CD4-positive, alpha-beta T cell treated with Interferon alpha-2 for 1 hour (primary cell): ENCODE measurements at places on chromosomes 4 and X.

DNA sequence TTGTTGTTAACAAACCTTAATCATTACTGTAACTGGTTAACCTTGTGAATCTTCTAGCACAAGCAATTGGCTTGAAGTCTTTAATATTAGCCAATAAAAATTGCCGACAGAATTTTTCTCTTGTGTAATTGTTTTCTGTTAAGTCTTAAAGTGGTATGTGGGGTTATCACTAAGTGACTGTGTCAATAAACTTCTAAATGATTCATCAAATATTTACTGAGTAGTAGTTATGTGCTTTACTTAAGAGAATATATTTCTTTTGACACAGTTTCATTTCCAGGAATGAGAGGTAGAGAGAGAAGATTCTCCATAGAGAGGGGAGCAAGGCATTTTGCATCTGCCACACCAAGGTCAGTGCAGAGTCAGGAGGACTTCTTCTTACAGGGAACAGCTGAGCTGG is 2361.6 kb upstream of the AGA start:
- DNase-seq: no peak

- peak; percentile 74 for DNase-seq
Measured at GRCh38 chr4:38860788-38861424, 4.3 kb upstream of the TLR6 start.

DNA sequence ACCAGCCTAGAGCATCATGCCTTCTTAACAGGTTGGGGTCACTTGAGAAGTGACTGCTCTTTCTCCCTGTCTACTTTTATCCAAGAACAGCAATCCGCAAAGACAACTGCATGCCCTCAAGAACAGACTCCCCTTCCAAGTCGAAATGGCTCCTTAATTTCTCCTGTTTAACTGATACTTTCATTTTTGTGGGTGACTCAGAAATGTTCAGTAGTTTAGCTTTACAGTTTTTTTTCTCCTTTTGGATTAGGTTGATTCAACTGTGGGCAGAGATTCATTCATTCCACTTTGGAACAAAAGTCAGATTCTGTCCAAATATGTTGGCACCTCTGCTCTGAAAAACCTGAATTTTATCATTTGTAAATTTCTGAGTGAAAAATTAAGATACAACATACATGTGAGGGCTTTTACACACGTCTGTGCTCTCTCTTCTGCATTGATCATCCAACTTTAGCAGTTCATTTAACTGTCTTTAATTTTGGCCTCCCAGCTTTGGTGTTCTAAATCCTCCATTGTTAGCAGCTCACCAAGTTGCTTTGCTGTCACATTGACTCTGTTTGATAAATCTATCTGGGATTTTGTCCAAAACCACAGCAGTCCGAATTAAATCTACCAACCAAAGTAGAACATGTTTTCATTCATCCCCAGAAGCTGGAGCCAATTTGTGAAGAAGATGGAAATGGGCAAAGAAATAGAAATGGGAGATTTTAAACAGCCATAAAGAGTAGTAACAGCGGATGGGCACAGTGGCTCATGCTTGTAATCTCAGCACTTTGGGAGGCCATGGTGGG is 50.0 kb downstream of the HOPX start:
- no peak for DNase-seq

DNA sequence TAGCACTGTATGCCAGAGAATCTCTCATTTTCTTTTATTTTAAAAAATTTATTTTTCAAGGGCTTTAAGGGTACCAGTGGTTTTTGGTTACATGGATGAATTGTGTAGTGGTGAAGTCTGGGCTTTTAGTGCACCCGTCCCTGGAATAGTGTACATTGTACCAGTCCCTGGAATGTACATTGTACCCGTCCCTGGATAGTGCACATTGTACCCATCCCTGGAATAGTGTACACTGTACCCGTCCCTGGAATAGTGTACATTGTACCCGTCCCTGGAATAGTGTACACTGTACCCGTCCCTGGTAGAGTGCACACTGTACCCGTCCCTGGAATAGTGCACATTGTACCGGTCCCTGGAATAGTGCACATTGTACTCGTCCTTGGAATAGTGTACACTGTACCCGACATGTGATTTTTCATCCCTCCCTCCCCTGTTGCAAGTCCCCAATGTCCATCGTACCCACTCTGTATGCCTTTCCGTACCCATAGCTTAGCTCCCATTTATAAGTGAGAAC is 56.1 kb upstream of the HELT start:
- no peak for DNase-seq

GRCh38 chr4:41178372-41179370 is 35.7 kb downstream of the APBB2 start:
- DNase-seq: no peak

- DNase-seq: no peak
Measured at GRCh38 chr4:140736669-140737343, 19.4 kb downstream of the TBC1D9 start.

- DNase-seq: no peak
Measured at GRCh38 chr4:118360106-118360505, 7.3 kb upstream of the PRSS12 start.

GRCh38 chr4:39415678-39416283 is 9.1 kb downstream of the KLB start:
- no peak for DNase-seq

- DNase-seq: no peak
Measured at GRCh38 chr4:38576767-38577166, 87.2 kb upstream of the KLF3 start.

DNA sequence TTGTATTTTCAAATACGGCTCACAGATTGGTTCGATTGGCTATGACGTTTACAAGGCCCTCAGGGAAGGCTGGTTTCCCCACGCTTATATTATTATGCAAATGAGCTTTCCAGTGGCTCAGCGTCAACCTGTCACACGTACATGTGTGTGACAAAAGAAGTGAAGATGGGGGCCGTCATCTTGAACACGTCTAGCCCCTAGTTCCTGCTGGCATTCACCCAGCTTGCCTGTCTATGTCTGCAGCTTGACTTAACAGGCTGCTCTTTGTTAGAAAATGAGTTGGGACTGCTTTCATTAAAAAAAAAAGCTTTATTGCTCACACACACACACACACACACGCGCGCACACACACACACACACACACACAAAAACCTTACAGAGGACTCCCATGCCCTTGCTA is 283.6 kb upstream of the CTSO start:
- DNase-seq: no peak

GRCh38 chrX:20372533-20372932 is 105.8 kb upstream of the RPS6KA3 start:
- DNase-seq: no peak

GRCh38 chr4:180999217-180999616 is 1244.0 kb upstream of the TENM3 start:
- no peak for DNase-seq

- DNase-seq: no peak
Measured at GRCh38 chrX:45862801-45863200, 662.1 kb upstream of the DIPK2B start.

DNA sequence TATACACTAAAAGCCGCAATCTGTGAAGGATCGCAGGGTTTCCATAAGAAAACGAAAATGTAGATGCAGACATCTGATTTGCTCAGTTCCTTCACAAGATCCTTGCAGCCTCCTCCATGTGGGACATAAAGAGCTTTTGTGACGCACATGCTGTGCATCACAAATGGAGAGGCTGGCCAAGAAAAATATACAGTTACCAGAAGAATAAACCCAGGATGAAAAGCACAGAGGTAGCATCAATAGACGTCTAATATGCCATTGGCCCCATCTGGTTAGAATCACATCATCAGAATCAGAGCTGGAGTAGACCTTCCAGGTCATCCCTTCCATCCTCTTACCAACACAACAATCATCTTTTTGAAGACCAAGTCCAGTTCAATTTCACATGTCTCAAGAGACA is 517.4 kb downstream of the RAB28 start:
- no peak for DNase-seq

DNA sequence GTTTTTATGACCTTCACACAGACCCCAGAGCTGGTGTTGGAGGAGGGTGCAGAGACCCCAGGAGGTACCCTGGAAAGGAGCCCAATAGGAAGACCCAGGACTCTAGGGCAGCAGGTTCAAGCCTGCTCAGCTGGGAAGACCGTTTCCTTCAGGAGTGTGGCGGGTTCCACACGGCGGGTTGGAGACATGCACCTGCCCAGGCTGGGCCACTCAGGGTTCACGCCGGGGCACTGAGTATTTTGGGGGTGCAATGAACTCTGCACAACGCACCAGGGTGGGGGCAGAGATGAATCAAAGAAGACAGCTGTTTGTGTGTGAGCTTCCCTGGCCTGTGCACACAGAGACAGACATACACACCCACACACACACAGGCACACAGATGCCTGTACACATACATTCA is 52.5 kb upstream of the PPP2R3B start:
- no peak for DNase-seq

- no peak for DNase-seq
Measured at GRCh38 chr4:76055016-76055415, 19.1 kb upstream of the CXCL11 start.

DNA sequence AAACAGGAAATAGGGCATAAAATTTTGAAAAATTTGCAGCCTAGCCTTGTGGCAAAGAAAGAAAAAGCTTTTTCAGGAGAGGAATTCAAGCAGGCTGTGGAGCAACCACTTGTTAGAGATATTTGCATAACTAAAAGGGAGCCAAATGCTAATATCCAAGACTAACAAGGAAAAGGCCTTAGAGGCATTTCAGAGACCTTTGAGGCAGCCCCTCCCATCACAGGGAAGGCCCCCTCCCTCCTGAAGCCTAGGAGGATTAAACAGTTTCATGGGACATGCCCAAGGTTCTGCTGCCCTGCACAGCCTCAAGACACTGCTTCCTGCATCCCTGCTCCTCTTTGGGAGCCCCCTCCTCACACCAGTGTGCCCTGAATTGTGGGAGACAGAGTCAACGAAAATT is 275.4 kb upstream of the SFRP2 start:
- no peak for DNase-seq

DNA sequence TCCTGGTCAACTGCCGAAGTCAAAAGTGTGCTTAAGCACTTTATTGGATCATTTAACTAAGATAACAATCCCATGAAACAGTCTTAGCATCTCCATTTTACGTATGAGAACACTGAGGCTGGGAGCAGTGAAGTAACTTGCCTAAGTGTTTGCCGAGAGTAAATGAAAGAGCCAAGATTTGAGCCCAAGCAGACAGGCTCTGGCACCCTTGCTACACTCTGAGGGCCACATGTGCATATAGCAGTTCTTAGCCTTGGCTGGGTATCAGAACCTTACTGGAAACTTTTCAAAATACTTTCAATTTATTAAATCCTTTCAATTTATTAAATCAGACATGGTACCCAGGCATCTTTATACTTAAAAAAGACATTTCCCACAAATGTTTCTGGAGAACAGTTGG is 225.9 kb downstream of the NR3C2 start:
- DNase-seq: no peak

DNA sequence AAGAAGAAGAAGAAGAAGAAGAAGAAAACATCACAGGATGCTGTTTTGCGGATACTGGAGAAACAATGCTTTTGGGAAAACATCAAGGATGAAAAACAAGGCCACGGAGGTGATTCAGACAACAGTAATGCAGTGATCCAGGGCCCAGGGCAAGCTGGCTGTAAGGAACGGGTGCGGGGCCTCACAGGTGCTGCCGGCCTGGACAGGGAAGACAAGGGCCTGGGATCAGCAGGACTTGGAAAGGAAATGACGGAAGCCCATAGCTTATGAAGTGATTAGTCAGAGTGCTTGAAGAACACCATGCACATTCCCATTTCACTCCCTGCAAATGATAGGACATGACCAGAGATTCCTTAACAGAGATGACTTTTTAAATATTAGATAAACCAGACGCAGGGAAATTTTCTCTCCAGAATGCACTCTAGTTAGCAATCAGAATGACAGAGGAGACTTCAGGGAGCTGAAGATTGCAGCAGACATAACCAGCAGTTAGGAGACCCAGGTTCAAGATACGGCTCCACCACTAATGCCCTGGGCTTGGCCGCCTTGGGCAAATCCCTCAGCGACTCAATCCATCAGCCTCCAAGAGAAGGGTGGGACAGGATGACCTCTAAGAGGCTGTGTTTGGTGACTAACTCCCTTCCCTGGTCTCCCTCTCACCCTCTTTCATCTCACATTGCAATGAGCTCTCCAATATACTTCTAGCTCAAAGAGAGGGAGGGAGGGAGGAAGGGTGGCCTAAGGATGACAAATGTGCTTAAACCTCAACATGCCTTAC is 54.1 kb downstream of the APBB2 start:
- no peak for DNase-seq

- DNase-seq: no peak
Measured at GRCh38 chrX:129945131-129945530, 37.3 kb upstream of the BCORL1 start.

DNA sequence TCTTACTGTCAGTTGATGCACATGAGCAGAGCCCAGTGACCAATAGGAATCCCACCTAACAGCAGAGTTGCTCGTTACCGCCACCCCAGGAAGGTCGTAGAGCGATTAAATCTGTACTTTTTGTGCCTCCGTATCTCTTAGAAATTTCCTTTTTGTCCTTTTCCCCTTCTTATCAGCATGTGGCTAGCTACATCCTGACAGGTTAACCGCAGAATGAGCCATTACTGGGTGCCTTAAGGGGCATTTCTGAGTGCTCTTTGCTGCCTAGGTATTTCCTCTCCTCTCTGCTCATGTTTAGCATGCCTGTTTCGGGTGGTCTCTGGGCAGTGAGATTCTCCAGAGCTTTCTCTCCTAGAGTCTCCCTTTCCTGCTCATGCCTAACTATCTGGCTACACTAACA is 530.5 kb downstream of the FAM133A start:
- DNase-seq: no peak

DNA sequence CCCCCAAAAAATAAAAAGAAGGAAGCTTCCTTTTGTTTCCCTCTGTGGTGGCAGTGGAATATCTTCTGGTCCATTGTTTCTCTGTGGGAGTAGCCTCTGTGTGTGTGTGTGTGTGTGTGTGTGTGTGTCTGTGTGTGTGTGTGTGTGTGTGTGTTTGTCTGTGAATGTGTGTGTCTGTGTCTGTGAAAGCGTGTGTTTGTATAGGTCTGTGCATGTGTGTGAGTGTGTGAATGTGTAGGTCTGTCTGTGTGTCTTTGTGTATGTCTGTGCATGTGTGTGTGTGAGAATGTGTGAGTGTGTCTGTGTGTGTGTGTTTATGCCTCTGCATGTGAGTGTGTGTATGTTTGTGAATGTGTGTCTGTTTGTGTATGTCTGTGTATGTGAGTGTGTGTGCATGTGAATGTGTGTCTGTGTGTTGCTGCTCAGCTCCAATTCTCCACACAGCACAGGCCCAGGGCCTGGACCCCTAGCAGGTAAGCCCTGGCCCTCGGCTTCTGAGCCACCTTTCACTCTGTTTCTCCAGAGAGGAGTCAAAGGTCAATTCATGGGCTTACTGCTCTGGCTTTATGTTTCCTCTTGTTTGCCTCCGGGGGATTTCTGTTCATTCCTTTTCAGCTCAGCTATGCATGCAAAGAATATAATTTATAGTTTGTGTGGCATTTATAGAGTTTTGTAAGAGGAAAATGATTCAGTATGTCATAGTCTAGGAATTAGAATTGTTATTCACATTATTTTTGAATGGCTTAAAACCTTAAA is 89.8 kb downstream of the UCHL1 start:
- no peak for DNase-seq

DNA sequence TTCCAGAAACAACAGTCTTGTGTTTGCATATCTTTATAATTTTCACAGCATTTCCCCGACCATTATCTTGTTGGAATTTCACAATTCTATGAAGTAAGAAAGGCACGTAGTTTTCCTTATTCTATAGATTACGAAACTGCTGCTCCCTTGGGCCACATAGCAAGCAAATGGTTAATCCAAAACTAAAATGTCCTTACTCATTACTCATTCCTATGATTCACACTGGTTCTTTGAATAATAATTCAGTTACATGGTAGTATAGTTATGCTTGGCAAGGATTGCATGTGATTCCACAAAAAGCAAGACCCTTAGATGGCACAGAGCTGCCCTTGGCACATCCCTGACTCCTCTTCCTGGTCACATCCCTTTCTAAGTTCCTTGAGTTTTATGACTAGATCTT is 51.2 kb downstream of the OR13H1 start:
- DNase-seq: no peak
